Kidney (tissue), 22 donors: ENCODE measurements at places on chromosomes 12 and 14.

DNA sequence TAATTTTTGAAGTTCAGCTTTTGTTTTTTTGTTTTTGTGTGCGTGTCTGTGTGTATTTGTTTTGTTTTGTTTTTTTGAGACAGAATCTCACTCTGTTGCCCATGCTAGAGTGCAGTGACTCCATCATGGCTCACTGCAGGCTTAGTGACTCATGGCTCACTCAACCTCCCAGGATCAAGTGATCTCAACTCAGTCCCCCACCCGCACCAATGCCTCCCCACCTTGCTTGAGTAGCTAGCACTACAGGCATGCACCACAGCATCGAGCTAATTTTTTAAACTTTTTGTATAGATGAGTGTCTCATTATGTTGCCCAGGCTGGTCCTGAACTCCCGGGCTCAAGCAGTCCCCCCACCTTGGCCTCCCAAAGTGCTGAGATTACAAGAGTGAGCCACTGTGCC lies 981.4 kb downstream of the BCL11B start:
- DNase-seq = no peak

DNA sequence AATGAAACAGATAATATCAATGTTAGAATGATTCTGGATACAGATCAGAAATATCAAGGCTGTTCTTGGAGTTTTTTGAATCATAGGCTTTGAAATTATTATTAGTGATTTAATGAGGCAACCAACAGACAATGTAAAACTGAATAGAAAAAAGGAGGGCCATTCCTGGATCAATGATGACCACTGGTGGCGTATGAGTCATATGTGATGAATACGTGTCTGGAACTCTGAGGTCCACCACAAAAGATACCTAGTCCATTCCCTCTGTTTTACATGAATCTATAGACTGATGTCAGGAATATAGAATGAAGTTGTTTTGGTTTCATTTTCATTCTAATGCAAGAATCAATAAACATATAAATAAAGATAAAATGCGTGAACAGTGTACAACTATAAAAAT lies 78.3 kb upstream of the RTL1 start:
- DNase-seq = no peak

GRCh38 chr14:80658155-80658554 lies 283.4 kb downstream of the CEP128 start:
- no peak for DNase-seq

GRCh38 chr12:80892597-80893445 lies 44.9 kb downstream of the LIN7A start:
- DNase-seq = no peak

GRCh38 chr14:60211153-60211552 lies 37.9 kb upstream of the PPM1A start:
- no peak for DNase-seq

- no peak for DNase-seq
Measured at GRCh38 chr12:105721891-105722290, 391.4 kb downstream of the C12orf75 start.
